ENCODE measurements at places on chromosomes 2 and 18.

GRCh38 chr2:604385-604784, 72.8 kb downstream of the TMEM18 start:
- DNase-seq = no peak

GRCh38 chr2:128970332-128971116, 651.9 kb upstream of the HS6ST1 start:
- DNase-seq = no peak

GRCh38 chr2:113198790-113199612, 25.2 kb downstream of the PSD4 start:
- peak; percentile 59 for DNase-seq

- no peak for DNase-seq
Observed at GRCh38 chr18:68713796-68714195, 1.1 kb downstream of the TMX3 start.

GRCh38 chr18:73952296-73952946, 195.2 kb downstream of the FBXO15 start:
- DNase-seq = no peak

- DNase-seq = no peak
Observed at GRCh38 chr18:79525556-79526467, 130.1 kb downstream of the NFATC1 start.

DNA sequence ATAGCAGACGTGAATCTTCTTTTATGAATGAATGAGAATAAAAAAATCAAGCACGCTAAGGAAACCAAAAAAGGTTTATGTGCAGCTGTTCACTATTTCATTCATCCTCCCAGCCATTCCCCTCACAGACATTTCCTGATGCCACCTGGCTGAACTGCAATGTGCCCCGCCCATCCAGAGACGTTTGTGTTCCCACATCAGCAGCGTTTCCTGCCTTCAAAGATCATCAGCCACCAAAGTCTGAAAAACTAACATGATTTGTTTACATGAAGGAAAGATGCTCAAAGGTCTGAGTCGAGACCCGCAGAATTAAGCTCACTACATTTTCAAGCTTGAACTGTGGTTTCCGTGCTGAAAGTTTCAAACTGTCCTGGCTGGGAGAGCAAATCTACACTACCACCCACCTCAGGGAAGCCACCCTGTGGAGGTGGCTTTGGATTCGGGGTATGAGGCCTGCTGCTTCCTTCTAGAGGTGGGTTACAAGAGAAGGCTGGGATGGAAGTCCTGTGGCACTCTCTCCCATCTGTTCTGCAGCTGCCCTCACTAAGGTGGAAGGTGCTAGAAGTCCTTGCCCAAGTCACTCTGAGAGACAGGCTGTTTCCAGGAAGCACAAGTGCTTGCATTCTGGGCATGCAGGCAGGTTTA, 201.3 kb upstream of the OSR1 start:
- no peak for DNase-seq

- DNase-seq = peak; percentile 82
Observed at GRCh38 chr2:241702155-241703031, 554 bp downstream of the ING5 start.

DNA sequence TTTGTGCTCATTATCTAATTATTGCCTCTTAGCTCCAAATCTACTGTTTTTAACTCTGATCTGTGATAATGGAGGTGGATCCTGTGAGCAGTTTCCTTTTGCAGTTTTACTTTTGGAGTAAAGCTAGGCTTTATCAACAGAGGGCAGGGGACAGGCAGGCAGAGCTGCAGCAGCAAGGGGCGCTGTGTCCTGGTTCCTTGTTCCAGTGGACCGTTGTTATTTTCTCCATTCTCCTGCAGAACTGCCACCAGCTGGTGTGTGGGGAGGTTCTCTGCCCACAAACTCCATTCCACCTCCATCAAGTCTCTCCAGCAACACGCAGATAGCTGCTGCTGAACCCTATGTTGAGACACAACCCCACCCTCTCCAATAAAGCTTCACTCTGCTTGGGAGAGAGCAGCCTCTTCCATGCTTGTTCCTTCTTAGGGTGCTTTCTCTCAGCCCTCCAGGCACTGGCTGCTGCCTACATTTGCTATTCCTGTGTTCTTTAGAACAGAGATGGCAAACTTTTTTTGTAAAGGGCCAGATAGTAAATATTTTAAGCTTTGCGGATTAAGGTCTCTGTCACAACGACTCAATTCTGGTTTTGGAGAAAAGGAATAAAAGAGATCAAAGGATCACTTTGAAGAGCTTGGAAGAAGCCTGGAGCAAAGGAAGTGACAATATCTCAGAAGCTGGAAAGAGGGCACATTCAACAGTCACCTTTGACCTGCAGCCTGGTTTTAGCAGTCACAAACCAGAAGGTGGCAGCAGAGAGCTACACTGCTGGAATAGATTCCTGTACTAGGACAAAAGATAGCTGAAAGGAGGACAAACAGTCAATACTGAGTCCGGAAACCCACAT, 208.8 kb downstream of the CCDC178 start:
- peak; percentile 28 for DNase-seq

DNA sequence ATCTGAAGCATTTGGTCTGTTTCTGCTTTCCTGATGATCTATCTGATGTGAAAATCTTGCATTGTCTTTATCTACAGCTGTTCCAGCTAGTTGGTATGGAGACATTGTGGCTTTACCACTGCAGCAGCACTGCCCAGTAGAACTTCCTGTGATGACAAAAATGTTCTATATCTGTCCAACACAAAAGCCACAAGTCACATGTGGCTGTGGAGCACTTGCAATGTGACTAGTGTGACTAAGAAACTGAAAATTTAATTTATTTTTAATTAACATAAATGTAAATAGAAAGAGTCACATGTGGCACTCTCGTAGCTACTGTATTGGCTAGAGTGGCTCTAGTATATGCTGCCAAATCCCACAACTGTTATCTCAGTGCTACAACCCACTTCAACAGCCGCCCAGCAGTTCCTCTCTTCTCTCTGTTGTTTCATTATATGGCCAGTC, 425.7 kb downstream of the SETBP1 start:
- DNase-seq = no peak

GRCh38 chr2:102000813-102001766, 9.3 kb downstream of the IL1R2 start:
- no peak for DNase-seq

DNA sequence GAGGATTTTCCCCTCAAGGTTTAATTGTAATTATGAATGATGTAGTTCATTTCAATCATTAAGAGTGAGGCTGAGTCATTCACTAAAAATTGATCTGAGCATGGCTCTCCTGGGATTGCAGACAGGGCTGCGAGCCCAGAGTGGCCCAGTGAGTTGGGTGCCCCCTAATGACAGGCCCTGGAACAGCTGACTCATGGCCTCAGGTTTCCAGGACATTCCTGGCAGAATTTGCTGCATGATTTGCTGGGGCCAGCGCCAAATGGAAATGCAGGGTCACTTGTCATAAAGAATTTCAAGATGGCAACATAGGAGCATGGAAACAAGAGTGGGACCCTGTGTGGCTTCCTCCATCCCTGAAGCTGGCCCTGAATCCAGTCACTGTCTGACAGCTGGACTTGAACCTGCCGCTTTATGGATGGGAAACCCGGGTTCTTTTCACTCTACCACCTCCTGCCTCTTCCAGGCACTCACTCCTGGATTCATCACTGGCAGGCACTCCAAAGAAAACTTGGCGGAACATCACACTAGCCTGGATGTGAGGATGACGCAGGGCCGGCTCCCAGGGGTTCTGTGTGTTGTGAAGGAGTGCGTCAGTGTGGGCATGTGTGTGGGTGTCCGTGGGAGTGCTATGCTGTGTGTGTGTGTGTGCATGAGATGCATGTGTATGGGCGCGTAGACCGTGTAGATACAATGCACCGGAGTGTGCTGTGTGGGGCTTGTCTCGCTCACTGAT, 15.2 kb downstream of the OTOF start:
- no peak for DNase-seq

GRCh38 chr2:207180741-207181140, 15.0 kb upstream of the KLF7 start:
- no peak for DNase-seq

GRCh38 chr2:133252780-133253355, 315.4 kb downstream of the NCKAP5 start:
- no peak for DNase-seq

- DNase-seq = no peak
Observed at GRCh38 chr2:20439193-20439475, 7.7 kb upstream of the RHOB start.

DNA sequence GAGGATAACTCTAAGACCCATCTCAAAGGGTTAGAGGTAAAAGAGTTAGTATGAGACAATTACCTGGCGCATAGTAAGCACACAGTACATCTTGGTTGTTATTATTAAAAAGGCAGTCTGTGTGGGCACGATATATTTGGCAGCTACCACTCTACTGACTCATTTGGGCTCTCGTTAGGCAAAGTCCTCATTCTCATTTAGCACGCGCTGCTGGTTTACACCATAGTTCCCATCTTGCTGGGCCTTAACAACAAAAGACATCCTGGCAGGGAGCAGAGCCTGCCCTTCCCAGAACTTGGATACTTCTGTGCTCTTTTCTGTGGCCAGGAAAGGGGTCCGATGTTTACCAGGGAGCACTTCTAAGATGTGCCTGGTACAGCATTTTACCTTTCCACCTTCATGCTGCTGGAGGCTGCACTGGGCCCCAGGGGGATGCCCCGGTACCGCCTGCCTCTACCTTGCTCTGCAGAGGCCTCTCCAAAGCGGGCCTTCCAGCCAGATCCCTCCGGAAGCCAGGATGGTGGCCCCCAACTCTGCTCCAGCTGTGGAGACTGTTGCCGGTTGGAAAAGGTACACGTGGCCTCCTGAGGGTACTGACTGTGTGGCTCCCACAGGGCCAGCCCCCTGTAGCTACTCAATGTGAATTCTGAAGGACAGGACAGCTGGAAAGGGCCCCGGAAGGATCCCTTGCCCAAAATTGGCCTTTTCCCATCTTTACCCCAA, 15.0 kb downstream of the GLI2 start:
- DNase-seq = no peak

GRCh38 chr2:46535360-46535759, 56.0 kb downstream of the TMEM247 start:
- DNase-seq = no peak

DNA sequence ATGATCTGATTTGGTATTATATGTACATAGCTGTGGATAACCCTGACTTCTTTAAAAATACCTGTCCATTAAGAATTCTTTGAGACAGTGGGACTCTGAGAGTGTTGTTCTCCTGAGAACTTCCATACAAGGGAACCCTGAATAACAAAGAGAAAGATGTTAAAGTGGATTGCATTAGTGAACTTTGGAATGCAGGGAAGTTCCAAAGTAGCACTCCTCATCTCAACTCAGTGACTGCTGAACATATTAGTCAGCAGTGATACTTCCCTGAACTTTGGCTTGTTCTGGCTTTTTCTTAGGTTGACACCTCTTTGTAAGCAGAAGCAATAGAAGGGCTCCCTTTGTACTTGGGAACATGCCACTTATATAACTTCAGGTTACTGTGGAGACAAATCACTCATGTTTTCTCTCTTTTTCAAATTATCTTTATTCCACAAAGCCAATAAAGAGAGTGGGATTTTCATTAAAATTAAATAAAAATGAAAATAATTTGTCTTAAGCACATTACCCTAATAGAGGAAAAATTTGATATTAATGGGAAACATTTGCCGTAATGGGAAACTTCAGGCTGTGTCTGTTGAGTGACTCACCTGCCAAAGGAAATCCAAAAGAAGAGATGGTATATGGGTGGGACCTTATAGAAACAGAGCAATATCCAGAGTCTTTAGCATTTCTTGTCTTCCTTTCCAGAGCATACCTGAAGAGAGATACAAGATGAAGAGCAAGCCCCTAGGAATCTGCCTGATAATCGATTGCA, 33.3 kb downstream of the CFLAR start:
- DNase-seq = no peak

DNA sequence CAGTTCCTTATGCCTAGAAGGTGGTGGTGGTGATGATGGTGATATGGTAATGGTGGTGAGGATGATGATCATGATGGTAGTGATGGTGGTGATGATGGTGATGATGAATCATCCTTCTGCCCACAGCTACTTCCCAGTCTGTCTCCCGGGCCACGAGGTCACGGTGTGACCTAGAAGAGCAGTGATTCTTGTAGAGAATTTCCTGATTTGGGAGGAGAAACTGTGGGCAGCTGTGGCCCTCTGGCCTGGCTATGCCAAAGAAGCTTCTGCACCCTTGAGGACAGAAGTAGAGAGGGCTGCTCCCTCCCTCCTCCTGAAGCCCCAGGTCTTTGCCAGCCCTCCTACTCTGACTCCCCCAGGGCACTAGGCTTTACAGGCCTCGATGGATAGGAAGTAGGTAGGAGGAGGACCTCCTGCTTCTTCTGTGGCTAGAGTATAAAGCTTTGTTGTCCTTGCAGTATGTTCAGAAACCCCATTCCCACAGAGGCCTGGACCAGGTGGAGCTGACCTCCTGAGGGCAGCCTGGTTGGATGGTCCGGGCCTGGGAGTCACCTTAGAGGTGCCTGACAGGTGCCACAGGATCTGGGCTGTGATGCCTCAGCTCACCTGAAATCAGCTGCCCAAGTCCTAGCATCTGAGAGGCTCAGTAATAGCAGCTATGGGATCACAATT, 57.9 kb upstream of the EPAS1 start:
- DNase-seq = no peak

DNA sequence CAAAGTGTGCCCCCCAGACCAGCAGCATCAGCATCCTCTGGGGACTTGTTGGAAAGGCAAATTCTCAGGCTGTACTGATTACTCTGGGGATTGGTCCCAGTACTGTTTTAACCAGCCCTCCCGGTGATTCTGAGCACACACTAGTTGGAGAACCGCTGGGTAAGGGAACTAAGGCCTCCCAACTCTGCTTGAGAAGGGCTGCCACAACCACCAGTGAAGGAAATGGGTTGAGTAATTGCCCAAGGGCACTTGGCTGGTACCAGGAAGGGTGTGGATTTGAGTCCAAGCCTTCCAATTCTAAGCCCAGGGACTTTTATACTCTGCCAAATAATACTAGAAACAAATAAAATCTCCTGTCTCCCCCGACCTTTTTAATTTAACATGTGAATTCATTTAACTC, 219.9 kb downstream of the SETBP1 start:
- DNase-seq = no peak

DNA sequence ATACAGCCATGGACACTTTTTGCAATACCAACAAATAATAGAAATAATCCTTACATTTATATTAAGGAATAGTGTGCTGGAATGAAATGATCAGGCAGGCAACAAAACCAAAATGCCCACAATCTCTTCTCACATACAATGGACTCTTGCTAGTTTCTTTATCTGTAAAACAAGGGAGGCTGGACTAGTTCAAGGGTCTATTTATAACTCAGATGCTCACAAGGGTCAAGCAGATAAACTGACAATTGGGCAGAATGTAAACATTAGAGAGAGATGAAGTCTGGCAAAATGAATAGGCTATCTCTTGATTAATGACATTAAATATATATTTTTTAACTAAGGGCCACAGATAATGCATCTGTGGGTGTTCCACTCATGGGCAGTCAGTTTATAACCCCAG, 11.4 kb downstream of the PPIL3 start:
- no peak for DNase-seq

Measured in stimulated activated CD4-positive, alpha-beta T cell treated with anti-CD3 and anti-CD28 coated beads, Interleukin-15, amount 100 ng/mL, for 48 hours (primary cell).